ENCODE measurements at places on chromosomes 16 and 17.

GRCh38 chr17:77924757-77925336 is 33.7 kb upstream of the TNRC6C start:
- no peak for DNase-seq

GRCh38 chr17:6657633-6658287 is 6.2 kb downstream of the C17orf100 start:
- no peak for DNase-seq

GRCh38 chr17:82734987-82735866 is at the start of gene FN3K:
TSS of gene FN3K (plus strand) at chr17:82735615. CDS start at chr17:82735637, 22 bp downstream.
- no peak for DNase-seq

GRCh38 chr16:84514295-84514873 is 9.9 kb upstream of the MEAK7 start:
- no peak for DNase-seq

DNA sequence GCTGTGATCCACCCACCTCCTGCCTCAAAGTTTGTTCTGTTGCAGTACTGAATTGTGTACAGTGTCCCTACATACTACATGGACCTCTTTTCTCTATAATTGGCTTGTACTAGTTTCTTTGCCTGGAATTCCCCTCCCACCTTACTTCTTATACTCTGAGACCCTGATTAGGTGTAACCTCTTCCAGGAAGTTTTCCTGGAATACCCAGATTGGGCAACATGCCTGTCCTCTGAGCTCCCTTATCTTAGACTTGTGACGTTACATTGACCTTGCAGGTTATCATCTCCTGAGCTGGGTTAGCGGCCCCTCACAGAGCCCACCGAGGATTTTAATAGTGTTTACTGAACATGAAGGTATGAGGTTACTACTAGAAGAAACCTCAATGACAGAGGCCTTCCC is 237.0 kb downstream of the ZNF423 start:
- no peak for DNase-seq

DNA sequence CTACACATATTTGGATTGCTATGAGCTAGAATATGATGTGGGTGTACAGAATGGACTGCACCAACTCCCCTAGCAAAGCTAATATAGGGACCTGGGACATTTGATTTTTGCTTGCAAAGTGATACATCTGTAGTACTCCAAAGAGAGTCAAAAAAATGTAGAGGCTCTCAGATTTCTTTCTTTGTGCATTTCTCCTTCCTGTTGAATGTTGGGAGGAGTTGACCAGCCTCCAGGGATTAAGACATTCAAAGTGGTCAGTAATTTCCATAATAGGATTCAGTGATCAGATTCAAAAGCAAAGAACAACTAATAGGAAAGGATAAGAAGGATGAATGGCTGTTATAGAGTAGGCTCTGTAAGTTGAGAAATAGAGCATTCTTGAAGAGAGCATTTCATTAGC is 934.9 kb downstream of the KCNJ2 start:
- no peak for DNase-seq

GRCh38 chr17:65876985-65877384 is 314.9 kb downstream of the CEP112 start:
- DNase-seq = no peak

- DNase-seq = no peak
Measured at GRCh38 chr17:3635474-3636153, 436 bp downstream of the SHPK start.

DNA sequence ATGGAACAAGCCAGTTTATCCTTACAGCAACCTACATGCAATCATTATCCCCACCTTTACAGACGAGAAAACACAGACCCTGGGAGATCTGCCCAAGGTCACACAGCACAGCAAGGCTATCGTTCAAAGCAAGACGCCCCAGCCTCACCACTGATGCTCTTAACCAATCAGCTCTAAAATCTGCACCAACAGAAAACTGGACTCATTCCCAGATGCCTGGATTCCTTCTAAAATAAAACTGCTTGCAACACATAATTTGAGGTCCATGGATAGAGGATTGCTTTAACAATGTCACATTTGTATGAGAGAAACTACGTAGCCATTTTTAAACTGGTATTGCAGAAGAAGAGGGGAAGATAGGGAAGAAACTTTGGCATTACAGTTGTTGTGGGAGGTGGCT is 6.8 kb downstream of the COTL1 start:
- DNase-seq = no peak

GRCh38 chr17:47837401-47838039 is 3.6 kb downstream of the SCRN2 start:
- DNase-seq = no peak

DNA sequence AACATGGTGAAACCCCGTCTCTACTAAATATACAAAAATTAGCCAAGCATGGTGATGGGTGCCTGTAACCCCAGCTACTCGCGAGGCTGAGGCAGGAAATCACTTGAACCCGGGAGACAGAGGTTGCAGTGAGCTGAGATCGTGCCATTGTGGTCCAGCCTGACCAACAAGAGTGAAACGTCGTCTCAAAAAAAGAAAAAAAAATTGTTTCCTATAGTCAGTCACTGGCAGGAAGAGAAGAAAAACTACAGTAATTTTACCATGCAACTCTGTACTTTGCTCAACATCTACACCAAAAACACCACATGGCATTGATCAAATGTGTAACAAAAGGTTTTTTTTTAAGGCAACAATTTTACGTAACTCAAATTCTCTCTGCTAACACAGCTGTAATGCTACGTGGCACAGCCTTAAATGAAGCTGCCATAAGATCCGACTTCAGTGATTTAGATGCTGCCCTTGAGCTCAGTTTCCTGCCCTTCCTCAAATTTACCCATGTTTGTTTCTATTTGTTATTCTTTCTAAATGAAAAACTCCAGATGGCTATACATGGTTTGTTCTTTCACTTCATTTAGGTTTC is 40.2 kb downstream of the CNOT1 start:
- DNase-seq = peak; percentile 5

DNA sequence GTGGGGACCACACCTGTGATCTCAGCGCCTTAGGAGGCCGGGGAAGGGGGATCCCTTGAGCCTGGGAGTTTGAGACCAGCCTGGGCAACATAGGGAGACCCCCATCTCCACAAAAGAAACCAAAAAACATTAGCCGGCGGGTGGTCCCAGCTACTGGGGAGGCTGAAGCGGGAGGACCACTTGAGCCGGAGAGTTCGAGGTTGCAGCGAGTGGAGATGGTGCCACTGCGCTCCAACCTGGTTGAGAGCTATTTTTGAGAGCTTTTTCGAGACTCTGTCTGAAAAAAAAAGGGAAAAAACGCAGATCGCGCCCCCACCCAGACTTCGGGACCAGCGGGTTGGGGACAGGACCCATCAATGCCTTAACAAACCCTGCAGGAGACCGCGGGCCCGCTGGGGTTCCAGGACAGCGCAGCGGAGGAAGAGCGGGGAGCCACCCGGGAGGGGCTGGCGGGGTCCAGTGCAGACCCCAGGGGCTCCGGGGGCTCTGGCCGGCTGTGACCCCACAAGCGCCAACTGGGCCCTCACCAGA is 762 bp upstream of the BAIAP3 start:
- DNase-seq = no peak

DNA sequence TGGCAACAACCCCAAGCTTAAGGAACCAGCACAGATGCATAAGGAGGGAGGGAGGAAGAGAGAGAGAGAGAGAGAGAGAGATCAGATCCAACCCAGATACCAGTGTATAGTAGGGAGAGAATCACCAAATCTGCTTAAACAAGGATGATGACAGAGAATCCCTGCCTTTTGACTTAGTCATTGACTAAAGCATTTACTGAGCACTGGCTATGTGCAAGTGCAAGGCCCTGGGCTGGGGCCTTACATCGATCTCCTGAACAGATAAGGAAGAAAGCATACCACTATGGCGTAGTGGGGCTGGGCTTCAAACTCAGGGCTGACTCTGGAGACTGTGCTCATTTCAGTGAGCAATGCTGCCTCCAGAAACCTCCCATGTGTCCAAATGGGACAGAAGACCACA is 15.8 kb downstream of the TSNAXIP1 start:
- DNase-seq = no peak

DNA sequence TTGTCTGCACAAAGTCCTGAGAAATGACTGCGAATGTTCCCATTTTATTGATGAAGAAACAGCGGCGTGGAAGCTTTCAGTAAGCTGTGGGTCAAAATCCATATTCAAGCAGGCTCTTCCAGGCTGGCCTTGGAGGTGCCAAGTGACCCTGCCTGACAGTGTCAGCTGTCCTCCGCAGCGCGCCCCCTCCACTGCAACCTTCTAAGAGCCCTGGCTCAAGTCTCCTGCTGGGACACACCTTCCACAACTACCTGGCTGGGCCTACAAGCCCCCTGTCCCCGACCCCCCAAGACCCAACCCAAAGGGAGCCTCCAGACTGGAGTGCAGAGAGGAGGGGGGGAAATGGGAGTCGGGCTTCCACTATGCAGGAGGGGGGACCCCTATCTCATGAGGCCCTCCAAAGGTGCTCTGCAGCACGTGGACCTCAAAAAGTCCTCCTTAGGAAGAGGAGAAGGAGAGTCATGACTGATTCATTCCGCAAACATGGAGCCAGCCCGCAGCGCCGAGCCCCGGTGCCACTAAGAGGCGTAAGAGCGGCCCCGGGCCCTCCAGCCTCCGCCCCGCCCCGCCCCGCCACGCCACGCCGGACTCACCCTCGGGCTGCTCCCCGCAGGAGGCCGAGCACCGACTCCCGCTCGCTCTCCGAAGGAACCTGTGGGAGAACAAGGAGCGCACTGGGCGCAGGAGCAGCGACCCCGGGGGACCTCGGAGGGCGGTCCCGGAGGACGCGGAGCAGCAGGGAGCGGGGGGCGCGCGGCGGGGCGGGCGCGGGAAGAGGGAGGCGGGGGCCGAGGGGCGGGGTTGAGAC is 574 bp downstream of the MPP3 start:
- DNase-seq = no peak

DNA sequence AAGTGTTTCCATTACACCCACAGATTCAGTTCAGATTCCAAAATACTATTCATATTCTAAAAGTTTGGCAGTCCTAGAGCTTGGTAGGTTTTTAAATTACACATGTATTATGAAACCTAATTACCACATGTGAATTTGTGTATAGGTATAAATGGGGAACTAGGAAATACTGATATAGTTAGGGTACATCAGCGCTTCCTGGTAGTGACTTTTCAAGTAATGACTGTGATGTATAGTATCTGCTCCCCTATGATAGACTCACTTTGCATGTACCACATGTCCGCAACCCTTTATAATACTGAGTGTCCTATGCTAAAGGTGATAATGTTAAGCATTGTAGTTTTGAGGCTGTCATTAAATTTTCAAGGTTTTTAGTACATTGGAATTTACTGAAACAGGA is 22.9 kb downstream of the CDK12 start:
- no peak for DNase-seq

- no peak for DNase-seq
Measured at GRCh38 chr17:32124985-32125847, 17.1 kb upstream of the RHOT1 start.

DNA sequence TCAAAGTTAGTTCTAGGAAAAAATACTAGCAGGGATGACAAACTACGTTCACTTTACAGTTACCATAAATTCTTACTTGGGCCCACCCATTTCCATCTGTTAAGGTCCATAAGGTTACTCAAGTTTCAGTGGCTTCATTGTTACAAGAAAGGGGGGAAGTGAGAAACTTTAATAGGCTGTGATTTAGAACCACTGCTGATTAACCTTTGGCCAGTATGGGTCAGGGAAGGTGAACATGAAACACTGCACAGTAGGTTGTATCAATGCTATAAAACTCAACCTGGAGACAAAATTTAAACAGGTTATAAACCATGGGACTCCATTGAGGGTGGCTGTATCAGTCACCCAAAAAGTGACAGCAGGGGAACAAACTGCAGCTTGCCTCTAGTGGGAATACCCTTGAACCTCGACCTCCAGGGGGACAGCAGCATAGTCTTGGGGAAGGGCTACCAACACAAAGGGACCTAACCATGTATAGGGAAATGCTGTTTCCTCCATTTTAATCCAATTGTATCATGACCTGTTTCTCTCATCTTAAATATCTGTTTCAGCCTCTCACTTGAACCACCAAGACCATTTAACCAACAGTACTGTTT is 10.4 kb downstream of the PTRH2 start:
- DNase-seq = no peak

GRCh38 chr16:11016993-11017392 is 72.6 kb downstream of the CLEC16A start:
- DNase-seq = no peak

DNA sequence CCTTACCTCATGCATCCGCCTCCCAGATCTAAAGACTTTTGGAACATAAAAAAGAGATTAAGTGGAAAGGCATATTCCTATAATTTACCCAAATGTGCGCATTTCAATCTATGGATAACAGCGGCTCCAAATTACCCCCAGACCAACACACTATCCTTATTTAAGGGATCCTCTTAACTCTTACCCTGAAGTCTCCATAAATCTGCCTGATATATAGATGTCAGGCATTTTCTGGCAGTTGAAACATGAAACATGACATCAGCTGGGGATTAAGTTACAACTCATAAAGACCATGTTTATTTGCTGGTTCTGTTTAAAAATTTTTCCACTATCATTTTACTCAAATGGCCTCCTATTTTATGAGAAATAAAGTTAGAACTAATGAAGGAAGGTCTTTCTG is 478.5 kb upstream of the SALL1 start:
- no peak for DNase-seq

GRCh38 chr16:47787696-47788095 is 326.6 kb downstream of the PHKB start:
- no peak for DNase-seq

DNA sequence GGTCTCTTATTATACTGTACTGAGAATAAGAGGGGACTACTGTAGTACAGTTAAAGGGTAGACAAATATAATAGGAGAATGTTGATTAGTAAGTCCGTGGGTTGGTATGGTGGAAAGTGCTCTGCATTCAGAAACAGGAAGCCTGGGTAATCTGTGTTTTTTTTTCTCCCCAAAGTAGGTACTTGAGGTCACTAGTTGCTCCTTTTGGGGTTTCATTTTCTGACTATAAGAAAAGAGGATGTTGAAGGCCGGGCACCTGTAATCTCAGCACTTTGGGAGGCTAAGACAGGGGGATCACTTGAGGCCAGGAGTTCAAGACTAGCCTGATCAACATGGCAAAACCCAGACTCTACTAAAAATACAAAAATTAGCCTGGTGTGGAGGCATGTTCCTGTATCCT is 42.0 kb upstream of the MMD start:
- no peak for DNase-seq

All from left renal pelvis (tissue), 4 donors.